ENCODE measurements at places on chromosomes 7 and 10.

- DNase-seq, result no peak
Observed at GRCh38 chr10:103758294-103758681, 97.1 kb downstream of the SH3PXD2A start.

- no peak for DNase-seq
Observed at GRCh38 chr10:13491747-13492360, 37.0 kb downstream of the BEND7 start.

DNA sequence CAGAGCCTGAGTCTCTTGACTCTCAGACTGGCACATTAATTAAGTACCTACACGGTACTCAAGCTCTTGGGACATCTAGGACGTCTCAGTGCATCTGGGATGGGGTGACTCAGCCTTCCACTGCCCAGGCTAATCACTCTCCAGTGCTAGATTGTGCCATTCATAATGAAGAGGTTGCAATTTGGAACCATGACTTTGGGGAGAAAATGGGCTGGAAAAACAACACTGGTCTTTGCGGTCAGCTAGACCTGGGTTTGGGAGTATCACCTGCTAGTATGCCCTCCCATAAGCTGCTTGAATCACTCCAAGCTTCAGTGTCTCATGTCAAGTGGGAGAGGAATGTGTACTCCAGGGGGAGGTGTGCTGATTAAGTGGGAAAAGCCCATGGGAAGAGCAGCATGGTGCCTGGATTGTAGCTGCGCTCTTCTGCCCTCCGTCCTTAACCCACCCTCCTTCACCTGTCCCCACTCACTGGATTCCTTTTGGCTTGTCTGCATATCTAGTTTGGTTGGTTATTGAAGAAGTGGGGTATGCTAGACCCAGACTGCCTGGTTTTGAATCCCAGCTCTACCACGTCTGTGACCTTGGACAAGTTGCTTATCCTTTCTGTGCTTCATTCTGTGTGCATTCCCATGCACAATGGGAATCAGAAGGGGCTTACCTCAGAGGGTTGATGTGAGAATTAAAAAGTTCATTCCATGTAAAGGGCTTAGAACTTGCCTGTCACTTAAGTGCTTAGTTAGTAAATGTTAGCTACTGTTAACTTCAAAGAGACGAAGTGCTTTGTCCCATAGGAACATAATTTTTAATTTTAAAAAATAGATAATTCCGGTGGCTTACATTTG, 3.8 kb downstream of the NFE2L3 start:
- no peak for DNase-seq

- DNase-seq, result no peak
Observed at GRCh38 chr10:118370499-118370898, 28.4 kb upstream of the FAM204A start.

DNA sequence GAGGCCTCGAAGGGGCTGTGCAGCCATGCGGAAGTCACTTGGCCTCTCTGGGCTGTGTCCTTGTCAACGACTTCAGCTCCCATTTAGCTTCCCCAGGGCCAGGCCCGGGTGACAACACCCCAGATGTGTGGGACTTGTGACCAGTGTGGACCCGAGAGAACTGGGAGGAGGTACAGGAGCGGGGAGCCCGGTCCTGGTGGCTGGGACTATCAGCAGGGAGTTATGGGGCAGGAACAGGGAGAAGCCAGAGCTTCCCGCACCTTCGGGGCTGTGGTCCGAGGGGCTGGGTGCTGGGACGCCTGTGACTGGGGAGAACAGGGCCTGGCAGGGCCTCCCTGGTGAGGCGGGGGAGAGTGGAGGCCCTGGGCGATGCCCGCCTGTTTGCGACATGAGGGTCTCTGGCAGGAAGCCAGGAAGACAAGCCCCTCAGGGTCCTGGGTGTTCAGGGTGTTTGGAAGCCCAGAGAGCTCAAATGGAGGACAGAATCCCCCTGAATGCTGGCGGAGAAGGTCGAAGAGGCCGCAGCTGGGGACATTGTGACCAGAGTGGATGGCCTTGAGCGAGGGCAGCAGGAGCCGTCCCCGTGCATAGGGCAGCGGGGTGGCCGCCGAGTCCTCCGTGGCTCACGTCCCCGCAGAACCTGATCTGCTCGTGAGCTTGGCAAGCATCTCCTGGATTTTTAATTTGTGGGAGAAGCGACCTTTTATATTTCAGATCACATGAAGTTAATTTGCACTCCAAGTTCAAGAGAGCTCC, 30.0 kb upstream of the PSMG3 start:
- no peak for DNase-seq

- no peak for DNase-seq
Observed at GRCh38 chr7:2542916-2543871, 12.1 kb downstream of the BRAT1 start.

DNA sequence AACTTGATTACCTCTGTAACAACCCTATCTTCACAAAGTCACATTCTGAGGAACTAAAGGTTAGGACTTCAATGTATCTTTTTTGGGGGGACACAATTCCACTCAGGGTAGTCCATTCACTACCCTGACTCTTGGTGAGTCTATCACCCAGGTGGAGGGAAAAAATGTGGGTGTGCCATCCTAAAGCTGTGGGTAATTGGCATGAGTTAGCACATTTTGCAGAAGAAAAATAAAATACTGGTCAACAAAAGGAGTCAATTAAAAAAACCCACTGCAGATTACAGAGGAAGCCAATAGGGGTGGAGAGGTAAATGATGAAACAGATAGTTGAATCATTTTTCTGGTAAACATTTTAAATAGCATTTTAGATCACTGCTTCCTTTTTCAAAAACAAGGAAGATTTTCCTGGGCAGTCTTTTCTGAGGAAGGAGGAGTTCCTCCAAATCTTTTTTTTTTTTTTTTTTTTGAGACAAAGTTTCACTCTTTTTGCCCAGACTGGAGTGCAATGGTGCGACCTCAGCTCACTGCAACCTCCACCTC, 5.1 kb upstream of the BLVRA start:
- no peak for DNase-seq

GRCh38 chr7:23539494-23539907, 7.7 kb upstream of the TRA2A start:
- DNase-seq, result no peak
